ENCODE measurements at places on chromosomes 12 and 14.

- no peak for DNase-seq
Measured at GRCh38 chr12:57219205-57219992, 2.8 kb downstream of the NXPH4 start.

GRCh38 chr14:31484754-31485153 is 3.1 kb downstream of the GPR33 start:
- no peak for DNase-seq

DNA sequence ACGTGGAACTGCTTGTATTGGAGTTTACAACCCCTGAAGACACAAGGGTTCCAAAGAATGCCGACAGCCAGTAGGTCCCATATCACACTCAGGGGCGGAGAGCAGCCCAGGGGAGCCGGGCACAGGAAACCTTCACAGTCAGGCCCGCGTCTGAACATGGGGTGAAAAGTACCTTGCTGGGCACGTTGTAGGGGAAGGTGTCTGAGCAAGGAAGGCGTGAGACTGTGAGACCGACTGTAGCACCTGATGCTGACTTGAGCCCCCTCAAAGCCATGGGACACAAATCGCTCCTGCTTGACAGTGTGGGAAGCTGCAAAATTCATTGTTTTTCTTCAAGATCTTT is 14.7 kb downstream of the RIMBP2 start:
- no peak for DNase-seq

DNA sequence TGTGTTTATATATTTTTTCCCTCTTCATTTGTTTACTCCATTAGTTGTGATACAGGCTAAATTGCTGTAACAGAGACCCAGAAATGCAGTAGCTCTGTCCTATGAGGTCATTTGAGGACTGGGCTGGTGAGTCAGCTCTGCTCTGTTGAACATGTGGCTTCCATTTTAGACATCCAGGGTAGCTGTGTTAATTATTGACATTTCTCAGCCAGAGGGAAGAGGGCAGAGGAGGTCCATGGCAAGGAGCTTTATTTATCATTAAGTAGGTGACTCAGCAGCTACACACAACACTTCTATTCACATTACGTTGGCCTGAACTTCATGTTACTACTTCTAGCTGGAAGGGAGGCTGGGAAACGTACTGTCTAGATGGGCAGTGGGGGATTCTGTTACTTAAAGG is 85.4 kb downstream of the PTCSC3 start:
- no peak for DNase-seq

GRCh38 chr12:125208334-125208733 is 143.1 kb downstream of the AACS start:
- no peak for DNase-seq

- DNase-seq: no peak
Measured at GRCh38 chr14:52369305-52369801, 55.2 kb downstream of the PTGER2 start.

DNA sequence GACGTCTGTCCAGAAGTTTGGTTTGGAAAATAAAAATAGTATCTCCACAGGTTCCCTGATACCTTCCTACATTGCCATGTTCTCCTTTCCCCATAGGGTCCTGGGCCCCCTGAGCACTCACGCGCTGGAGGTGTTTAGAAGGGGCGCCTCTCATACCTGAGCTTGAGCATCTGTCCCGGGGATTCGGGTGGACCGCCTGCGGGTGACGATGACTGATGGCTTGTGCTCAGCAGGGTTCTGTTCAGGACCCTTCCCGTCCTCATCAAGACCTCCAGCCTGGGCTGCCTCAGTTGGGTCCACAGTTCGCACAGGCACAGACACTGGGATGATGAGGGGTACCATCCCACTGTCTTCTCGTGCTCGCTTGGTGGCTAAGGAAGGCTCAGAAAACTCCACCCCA is 22.7 kb upstream of the PNMA1 start:
- no peak for DNase-seq

GRCh38 chr14:57755018-57755521 is 110.8 kb downstream of the SLC35F4 start:
- no peak for DNase-seq

GRCh38 chr12:132074216-132074615 is 69.9 kb downstream of the DDX51 start:
- no peak for DNase-seq

DNA sequence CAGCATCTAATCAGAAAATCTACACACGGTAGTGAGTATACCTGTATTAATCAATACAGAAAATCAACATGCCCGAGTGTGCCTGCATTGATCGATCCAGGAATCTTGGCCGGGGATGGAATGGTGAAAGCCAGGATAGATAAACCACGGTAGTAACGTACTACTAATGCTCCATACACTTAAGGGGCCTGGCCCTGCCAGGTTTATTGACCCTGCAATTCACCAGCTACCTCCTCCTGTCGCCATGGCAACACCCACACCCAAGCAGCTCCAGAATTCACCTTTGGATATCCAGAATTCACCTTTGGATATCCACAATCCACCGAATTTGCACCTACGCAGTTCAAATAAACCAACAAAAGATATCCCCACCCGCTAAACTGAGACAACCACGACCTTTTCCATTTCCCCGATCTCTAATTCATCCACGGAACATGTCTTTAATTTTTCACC is 14.8 kb upstream of the CALM1 start:
- DNase-seq: peak; percentile 38

DNA sequence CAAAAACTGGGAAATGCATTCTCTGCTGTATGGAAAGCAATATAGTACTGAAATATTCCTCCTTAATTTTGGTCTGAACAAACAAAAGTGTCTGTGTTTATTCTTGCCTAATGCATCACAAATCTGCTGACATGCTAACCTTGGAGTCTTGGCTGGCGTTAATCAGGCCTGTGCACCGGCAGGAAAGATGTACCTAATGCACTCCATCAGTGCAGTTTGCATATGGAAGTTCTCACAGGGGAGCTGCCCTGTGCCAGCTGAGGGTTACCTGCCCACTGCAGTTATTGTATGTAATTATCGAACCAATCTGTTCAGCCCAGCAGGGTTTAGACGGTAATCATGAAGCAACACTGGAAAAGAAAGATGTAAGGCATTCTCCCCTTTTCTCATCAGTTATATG is 76.9 kb downstream of the VRK1 start:
- DNase-seq: no peak

DNA sequence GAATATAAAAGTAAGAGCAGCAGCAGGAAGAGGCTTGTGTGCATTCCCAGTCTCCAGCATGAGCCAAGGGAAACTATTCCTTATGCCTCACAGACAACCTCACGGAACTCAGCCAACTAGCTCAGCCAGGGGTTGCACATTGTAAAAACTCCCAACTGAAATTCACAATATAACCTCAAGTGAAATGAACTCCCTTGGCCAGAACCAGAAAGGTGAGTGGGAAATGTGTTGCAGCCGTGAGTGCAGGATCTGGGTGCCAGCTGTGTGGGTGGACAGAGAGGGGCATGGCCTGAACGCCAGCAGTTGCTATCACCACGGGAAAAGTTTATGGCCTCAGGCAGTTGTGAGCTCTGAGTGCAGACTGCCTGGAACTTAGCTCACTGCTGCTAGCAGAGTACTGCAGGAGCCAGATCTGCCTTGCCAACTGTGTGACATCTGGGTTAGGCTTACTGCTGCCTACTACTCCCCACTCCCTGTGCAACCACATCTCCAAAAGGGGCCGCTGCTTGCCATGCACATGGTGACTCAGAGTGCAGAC is 2.3 kb upstream of the CLEC1A start:
- DNase-seq: no peak

GRCh38 chr14:105448706-105449111 is 25.9 kb upstream of the CRIP2 start:
- DNase-seq: peak; percentile 79

- no peak for DNase-seq
Measured at GRCh38 chr12:130945786-130946492, 7.8 kb upstream of the ADGRD1 start.

GRCh38 chr12:12221560-12221959 is 45.3 kb downstream of the LRP6 start:
- DNase-seq: no peak

DNA sequence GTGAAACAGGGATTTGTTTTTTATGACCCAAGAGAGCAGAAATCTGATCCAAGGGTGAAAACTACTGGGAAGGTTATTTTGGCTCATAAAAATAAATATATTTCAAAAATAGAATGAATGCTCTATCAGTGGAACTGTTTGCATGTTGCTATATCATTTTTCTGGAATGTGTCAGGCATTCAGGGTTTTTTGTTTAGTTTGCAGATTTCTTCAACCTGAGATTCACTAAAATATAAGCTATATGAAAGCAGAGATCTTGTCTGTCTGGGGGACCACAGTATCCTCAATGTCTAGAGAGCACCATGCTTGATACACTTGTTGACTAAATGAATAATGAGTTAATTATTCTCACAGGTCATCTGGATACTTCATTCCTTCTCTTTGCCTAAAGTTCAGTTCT is 165.1 kb downstream of the NUBPL start:
- DNase-seq: no peak

GRCh38 chr12:69024413-69024812 is 91.4 kb upstream of the CPM start:
- DNase-seq: no peak
